Umbilical cord (tissue), 2 donors: ENCODE measurements at places on chromosomes 13 and 19. TPM values are rescaled to one million over a fixed set of nuclear protein-coding genes. Genes with fewer than 3 reads are reported as not detected.

DNA sequence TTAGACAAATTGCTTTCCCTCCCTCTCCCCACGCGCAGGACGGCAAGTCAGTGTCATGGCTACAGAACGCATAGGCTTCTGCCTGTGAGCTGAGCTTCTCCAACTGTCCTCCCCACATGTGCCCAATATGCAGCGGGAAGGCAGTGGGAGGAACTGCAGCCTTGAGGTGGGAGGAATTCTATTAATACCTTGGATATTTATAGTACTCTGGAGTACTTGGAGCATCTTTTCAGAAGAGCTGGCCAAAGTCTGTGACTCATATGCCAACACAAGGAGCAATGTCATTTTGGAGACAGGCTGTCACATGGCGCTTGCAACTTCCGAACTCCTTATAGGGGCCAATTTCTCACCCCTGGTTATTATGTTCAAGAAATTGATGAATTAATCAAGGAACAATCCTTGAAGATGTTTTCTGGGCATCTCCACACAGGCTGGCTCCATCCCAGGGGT, 245.0 kb upstream of the SERP2 start:
- no peak for DNase-seq

- no peak for DNase-seq
Observed at GRCh38 chr19:52094526-52095130, 937 bp downstream of the ZNF841 start.

DNA sequence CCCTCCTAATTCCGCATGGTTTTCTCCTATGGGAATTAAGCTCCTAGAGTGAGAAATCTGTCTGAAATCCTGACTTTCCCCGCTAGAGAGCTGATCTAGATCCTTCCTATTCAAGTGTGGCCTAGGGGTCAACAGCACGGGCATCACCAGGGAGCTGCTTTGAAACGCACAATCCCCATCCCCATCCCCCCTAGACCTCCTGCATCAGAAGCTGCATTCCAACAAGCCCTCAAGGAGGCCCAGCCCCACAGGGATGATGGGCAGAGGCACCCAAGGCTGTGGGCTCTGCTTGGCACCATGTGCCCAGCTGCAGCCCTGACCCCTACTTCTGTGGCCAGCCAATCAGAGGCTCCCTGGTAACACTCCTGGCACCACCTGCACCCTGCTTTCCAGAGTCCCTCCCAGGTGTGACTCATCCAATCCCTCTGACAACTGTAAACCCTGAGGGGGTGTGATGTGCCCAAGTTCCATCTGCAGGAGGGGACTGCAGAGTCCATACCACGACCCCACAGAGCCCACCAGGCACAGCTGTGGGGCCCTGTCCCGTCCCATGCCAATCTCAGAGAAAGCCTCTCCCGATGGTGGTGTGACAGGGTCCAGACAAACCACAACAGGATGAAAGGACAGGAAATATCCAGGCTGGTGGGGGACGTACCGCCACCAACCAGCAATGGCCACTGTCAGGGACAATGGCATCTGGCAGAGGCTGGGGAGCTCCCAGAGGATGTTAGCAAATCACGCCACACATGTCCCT, 19.8 kb upstream of the SLC35E1 start:
- no peak for DNase-seq

DNA sequence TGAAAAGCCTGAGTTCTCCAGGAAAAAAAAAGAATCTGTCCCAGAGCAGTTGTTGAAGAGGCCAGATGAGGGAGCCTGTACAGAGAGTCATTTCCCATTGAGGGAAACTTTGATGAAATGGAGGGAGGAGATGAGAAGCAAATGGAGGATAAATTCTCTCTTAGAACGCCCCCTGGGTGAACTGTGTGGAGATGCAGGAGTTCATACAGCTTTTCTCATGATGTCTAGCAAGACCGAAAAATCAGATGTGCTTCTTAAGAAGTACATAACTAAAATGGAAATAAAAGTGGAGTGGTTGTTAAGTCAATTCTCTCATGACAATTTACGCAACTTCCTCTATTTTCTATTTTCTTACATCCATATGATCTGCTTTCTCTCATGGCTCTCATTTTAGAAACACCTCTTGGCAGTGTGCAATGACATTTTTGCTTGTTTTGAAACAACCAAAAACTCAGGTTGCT, 1263.1 kb downstream of the PCDH9 start:
- peak; percentile 12 for DNase-seq

DNA sequence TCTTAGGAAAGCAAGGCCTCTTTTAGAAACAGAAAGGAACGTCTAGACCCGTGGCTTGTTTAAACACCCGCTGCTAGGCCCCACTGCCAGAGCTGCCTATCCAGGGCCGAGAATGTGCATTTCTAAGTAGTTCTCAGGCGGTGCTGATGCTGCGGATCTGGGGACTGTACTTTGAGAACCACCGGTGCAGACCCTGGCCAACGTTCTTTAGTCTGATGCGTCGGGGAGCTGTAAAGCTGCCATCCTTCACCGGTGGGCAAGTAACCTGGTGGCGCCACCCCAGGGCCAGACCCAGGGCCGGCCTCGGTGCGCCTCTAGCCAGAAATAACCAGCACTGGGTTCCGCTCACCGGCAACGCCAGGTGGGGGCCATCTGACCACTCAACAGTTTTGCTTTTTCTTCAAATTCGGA, 47.1 kb downstream of the TGDS start:
- DNase-seq: peak; percentile 49

GRCh38 chr13:51370116-51370515, 30.6 kb downstream of the SERPINE3 start:
- no peak for DNase-seq

GRCh38 chr19:990119-990571, 6.0 kb downstream of the WDR18 start:
- DNase-seq: no peak

DNA sequence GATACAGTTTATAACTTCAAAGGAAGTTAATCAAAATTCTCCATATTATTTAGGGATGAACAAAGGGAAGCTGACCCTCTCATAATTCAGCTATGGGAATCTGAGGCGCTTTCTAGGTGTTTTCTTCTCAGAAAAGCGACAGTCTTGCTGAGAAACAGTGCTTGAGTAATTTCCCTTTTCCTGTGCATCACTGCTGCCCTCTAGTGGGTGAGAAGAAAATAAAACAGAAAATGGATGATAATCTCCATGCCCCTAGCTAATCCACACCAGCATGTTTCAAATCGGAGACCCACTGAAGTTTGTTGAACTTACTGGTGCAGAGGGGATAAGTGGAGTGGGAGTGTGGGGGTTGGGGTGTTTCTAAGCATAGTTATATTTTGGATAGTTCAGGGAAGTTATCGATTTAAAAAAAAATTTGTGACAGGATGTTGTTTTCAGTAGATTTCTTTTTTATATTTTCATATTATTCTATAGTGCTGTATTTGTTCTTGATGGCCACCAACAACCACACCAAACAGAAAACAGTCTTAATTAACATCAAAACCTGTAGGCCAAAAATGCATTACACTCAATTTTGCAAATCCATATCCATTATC, 21.4 kb downstream of the LCP1 start:
- peak; percentile 44 for DNase-seq

The KCNC3 gene
- total RNA-seq: 0.48 TPM

The HTR2A gene
- total RNA-seq: 29.6 TPM

The ZNF667 gene
- total RNA-seq: 11.8 TPM
